ENCODE measurements at places on chromosomes 1 and 21. TPM values are rescaled to one million over a fixed set of nuclear protein-coding genes. Genes with fewer than 3 reads are reported as not detected.

Gene ADORA3
- total RNA-seq: not detected

DNA sequence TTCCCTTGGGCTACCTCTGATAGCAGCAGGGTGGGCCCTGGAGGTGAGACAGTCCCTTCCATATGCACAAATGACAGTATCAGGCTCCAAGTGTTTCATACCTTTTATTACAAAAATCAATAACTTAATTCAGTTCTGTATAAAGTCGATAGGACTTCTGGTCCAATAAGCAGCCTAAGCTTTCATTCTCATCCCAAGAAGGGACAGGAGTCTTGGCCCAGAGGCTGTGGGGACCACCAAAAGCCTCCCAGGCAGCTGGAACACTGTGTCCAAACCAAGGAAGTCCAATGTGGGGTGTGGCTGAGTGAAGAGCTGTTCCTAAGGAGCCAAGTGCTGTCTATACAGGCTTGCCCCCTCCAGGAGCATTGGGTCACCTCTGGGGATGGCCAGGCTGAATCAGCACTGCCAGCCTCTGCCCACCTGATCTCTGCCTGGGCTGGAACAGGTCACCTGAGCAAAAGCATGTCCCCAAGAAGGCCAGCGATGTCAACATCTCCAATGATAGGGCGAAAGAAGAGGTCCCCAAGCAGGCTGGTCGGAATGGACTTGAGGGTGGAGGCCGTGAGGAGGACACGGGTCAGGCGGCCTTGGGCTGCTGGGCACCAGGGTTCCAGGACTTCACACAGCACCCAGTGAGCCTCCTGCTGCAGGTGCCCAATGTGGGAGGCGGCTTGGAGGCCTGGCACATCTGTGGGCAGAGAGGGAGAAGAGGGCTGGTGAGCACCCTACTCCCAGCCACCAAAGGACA is 2.2 kb downstream of the NR0B2 start:
- DNase-seq: no peak

- DNase-seq: no peak
Measured at GRCh38 chr1:81410351-81410750, 390.4 kb upstream of the ADGRL2 start.

- no peak for DNase-seq
Measured at GRCh38 chr1:84615790-84616189, 41.5 kb upstream of the CTBS start.

GRCh38 chr21:39108291-39109162 is 74.7 kb downstream of the PSMG1 start:
- no peak for DNase-seq

DNA sequence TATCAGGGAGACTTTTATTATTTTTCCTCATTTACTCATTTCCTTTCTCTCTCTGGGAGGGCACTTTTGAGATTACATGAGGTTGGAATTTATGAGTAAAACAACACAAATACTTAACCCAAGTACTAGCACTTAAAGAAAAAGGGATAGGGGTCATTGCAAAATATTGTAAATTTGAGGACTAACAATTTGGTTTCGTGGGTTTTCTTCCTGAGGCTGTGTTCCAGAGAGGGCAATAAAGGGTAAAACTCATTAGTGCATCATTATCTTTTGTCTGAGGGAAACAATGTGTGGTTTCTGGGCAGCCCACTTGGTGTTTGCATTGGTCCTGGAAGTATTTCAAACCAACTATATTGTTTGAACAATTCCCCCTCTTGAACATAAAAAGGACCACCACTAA is 96.5 kb downstream of the GREM2 start:
- no peak for DNase-seq

Gene FALEC
- not detected for total RNA-seq

Gene DDR2
- 182 TPM for total RNA-seq

GRCh38 chr21:29217818-29218291 is 80.9 kb upstream of the BACH1 start:
- DNase-seq: no peak

GRCh38 chr1:2894381-2895041 is 93.0 kb upstream of the TTC34 start:
- no peak for DNase-seq
